Body of pancreas (tissue), 4 donors: ENCODE measurements at places on chromosomes 11 and 22. TPM values are rescaled to one million over a fixed set of nuclear protein-coding genes. Genes with fewer than 3 reads are reported as not detected.

DNA sequence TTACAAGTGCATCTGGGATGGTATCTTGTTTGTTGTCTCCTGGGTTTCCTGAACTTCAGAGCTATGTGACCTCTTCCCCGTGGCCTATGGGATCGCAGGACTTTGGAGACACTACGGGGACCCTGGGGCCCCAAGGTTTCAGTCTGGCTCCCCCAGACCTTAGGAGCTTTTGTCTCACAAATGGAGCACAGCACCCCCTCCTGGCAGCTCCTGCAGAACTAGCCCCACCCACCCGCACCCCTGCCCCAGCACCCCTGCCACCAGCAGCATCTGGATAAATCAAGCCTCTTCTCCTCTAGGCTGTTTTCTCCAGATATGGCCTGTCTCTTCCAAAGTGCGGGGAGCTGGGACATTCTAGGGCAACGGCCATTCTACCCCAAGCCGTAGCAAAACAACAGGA is 10.4 kb downstream of the RCOR2 start:
- peak; percentile 50 for DNase-seq

IL17REL gene
- not detected for total RNA-seq

TEX54 gene
- total RNA-seq: not detected

- no peak for DNase-seq
Measured at GRCh38 chr11:69578167-69578566, 62.8 kb upstream of the CCND1 start.

DNA sequence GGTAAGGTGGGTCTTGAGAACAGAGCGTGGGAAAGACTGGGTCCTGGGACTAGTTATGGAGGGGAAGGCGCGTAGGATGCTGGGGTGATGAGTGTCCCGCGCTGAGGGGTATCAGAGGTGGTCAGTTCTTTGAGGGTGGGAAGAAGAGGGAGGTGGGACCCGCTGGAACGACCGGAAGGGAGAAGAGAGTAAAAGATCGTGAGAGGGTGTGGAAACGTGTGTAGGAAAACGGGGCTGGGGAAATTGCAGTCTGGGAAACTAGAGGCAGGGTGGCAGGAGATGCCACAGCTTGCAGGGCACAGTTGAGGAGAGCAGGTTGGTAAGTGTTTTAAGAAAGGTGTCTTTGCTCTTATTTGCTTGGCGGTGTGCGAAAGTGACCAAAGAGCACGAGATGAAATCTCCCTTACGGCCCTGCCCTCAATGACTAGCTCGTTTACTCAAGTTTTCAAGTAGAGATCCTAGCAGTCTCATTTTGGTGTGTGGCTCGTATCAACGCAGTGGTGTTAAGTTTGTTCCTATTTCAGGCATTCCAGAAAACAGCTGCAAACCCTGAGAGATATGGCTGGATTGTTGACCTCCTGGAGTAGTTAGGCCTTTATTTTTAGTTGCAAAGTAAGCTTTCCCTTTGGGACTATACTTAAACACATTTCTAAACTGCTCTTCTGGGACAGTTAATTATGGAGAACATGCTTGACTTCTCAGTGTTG is 615 bp downstream of the STT3A start:
- DNase-seq: no peak

DNA sequence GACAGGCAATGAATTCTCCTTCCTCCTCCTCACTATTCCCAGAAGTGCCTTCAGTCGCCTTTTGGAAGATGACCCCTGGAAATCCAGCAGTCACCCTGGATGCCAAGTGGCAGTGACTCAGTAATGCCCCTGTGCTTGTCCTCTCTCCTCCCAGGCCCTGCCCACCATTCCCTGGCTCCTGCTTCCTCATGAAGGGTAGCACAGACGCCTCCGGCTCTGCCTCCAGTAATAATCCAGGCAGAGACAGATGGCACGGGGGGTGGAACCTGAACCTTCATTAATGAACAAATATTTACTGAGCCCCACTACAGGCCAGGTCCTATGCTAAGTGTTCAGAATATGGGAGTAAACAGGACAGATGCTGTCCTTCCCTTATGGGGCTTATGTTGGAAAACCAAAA is 23.2 kb downstream of the SYT13 start:
- DNase-seq: peak; percentile 41

- DNase-seq: no peak
Measured at GRCh38 chr11:84390441-84391078, 1104.4 kb upstream of the CCDC90B start.

DNA sequence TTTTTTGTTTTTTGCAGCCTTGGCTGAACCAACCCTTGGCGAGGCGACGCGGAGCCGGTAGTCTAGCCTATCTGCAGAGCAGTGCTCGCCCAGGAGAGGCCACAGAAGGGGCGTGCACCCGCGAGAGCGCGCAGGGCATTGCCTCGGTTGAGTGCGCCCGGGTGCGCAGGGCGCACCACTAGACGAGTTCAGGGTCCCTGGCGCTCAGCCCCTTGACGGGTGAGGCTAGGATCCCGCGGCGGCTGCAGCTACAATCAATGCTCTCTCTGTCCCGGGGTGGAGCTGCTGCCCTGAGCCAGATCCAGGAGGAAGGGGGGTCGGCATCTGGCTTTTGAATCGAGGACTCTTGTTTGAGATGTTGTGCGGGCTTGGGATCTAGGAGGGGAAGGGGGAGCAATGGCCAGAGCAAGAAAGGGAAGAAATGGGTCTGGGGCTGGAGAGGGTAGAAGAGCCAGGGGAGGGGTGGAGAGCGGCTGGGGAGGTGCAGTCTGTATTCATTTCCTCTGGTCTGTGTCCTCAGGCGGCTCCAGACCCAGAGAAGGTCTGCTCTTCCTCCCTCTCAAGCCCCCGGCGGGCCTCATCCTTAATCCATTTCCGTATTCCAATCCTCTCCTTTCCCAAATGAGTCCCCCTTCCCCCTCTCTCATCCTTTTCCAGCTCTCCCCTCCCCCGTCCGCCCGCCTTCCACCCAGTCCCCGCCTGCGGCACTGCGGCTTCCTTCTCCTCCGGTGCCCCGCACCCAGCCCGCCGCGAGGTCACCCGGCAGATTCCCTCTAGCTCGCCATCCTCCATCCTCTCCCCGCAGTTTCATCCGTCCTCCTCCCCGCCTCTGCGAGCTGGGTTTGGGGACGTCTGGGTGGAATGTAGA is 797 bp downstream of the THY1 start:
- DNase-seq: no peak

RFPL3 gene
- not detected for total RNA-seq

CCND1 gene
- total RNA-seq: 201 TPM

OR5D18 gene
- total RNA-seq: not detected

DNA sequence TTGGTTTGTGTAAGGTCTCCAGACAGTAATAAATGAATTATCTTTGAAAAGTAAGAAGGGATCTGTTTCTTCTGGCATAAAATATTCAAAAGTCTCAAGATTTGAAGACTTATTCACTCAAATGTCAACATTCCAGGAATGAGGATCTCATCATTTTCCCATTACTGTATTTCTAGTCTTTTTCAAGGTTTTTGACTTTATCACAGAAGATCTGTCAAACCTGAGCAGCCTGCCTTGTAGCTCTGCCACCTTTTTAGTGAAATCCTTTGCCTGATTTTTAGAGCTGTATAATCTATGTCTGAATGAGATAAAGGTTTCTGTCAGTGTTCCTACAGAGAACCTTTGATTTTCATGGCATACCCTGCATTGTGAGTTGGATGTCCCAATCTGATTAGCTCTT is 4.0 kb downstream of the OR51F2 start:
- DNase-seq: no peak

DNA sequence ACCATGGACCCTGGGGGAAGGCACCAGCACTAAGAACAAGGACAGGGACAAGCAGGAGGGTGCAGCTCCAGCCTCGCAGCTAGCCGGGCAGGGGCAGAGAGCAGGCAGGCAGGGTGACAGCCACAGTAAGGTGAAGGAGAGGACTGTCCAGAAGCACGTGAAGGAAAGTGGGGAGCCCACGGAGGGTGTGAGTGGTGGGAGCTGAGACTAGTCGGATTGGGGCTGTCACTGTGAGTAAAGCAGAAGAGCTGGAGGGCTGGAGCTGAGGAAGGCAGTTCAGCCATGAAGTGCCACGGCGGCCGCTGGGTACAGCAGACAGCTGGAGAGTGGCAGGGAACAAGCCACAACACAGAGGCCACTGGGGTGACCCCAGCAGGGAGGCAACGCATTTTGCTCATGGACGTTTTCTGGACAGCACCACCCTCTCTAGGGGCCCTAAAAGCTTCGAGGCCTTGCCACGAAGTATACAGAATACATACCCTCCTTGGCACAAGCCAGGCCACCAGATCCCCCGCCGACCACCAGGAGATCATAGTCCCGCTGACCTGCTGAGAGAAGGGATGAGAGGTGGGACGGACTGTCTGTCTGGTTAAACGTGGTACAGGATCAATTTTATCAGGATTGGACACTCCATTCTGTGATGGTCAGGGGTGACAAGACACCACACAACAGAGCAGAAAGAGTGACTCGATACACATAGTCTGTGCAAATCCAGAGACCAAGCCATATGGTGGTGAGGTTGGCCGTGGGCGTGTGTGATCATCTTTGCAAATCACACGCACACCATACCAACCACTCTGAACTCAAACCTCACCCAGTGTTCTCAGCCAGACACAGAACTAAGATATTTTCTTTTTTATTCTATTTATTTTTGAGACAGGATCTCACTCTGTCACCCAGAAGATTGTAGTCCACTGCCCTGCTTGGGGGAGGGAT is 10.8 kb upstream of the COMT start:
- no peak for DNase-seq

ZC3H12C gene
- 7.3 TPM for total RNA-seq
